ENCODE measurements at places on chromosomes 1 and 21.
A peak's percentile ranks its signal among the peaks of the same experiment; 100 is the strongest.

DNA sequence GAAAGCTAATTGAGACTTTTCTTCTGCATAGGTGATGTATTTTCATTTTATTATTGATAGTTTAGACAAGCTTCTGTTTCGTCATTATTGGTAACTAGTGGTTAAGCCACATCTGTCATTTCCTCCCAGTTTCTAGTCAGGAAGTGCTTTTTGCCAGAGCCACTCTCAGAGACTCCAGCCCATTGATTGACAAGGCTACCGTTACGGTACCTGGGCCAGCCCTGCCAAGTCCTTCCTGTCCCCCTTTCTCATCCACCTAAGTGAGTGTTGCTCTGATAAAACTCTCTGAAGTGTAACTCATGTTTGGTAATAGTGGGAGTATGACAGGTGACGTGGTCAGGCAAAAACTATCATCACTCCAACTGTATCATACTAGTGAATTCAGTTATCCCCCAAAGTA is 29.6 kb upstream of the AGL start:
- DNase-seq: no peak
- no peak overlapping the region for H3K4me3 ChIP-seq
- no peaks in the 10 kb centered on the region for H3K27me3 ChIP-seq
- H3K36me3 ChIP-seq: no peaks in the 10 kb centered on the region
- H3K4me1 ChIP-seq: no peaks in the 10 kb centered on the region

DNA sequence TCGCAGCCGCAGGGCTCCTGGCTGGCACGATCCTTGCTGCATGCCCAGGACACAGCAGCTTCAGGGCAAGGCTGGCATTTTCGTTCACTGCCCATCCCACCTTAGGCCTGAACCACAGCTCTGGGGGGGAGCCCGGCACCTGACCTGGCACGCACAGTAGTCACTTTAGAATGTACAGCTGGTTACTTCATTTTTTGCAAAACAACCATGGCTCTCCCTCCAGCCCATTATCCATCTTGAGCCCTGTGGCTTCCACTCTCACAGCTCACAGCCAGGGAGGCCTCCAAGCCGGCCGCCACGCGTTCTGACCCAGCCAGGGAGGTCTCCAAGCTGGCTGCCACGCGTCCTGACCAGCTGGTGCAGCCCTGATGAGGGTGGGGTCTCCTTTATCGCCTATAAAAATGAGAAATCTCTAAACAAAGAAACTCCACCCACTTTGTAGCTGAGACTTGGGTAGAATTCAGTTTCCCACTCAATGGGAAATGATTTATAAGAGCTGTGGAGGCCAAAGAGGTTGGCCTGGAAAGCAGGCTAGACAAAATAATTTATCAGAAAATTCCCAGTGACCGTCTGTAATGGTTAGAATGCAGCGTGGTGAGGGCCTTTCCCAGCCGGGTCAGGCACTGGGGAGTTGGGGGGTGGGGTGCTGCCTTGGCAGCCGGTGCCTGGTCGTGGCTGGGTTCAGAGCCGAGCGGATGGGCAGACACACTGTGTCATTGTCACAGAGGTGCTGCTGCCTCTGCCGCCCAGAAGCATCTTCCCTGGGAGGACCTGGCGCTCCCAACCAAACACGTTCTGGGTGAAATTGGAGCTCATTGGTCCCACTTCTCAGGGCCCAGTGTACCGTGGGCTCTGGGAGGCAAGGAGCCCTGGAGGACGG is 54.6 kb upstream of the ACTRT2 start:
- no peaks in the 10 kb centered on the region for H3K27me3 ChIP-seq
- no peak for DNase-seq
- no peaks in the 10 kb centered on the region for H3K4me1 ChIP-seq
- no peaks in the 10 kb centered on the region for H3K36me3 ChIP-seq
- H3K27ac ChIP-seq: no peak overlapping the region

DNA sequence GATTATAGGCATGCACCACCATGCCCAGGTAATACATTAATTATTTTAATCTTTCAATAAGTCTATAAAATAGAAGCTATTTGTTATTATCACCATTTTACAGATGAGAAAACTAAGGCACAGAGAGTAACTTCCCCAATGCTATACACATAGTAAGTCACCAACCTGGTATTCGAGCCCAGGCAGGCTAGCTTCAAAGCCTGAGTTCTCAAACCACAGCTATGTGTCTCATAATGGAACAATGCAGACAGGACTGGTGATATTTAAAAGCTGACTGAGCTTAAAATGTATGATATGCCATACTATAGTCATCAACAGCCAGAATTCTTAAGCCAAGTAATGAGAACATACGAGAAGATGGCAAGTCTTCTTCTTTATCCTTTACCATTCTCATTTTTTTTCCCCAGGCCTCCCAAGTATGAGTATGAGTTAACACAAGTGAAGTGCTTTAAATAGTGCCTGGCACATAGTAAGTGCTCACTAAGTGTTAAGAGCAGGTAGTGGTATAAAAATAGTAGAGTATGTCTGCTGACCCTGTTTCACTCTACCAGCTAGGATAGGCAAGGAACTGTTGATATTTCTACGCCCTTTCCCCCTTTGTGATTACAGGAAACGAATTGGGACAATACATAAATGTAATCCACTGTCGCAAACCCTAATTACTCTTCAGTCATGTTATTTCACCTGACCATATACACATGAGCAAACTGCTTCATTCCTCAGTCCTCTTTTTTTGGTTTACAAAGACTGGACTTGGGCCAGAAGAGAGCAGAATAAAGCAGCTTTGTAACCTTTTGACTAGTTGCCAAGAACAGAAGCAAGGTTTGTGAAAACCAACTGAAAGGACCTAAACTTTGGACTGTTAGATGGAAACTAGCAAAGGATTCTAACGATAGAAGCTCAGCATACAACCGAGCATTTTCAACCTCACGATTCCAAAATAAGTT is 9.5 kb downstream of the EYA3 start:
- H3K27ac ChIP-seq: peak overlapping the region; percentile 70
- H3K4me3 ChIP-seq: no peak overlapping the region
- no peak for DNase-seq
- H3K4me1 ChIP-seq: no peaks in the 10 kb centered on the region

DNA sequence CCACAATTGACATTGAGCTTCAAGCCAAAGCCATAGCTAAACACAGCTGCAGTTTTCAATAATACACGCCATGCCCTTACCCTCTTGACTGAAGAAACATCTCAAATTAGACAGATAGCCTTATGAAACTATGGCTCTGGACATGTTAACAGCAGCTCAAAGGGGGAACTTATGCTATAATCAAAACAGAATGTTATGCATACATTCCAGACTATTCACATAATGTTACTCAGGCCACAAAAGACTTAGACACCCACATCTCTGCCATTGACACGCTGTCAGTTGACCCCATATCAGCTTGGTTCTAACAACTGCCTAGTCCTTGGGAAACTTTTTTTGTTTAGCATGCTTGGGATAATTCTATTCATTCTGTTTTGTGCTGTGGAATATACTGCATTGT is 2.3 kb upstream of the NENF start:
- no peak overlapping the region for H3K4me3 ChIP-seq
- no peak overlapping the region for H3K27ac ChIP-seq
- no peaks in the 10 kb centered on the region for H3K36me3 ChIP-seq
- H3K27me3 ChIP-seq: no peaks in the 10 kb centered on the region

DNA sequence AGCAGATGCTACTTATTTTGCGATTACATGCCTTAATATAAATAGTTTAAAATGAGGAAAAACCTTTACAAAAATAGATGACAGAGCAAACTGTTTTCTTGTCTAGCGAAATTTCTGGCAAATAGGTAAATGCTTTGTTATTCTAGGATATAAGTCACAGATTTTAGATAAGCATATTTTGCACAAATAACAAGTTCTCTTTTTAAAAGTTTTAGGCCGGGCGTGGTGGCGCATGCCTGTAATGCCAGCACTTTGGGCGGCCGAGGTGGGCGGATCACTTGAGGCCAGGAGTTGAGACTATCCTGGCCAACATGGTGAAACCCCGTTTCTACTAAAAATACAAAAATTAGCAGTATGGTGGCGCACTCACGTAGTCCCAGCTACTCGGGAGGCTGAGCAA is 20.3 kb upstream of the ERRFI1 start:
- H3K27me3 ChIP-seq: no peaks in the 10 kb centered on the region
- H3K27ac ChIP-seq: no peak overlapping the region
- DNase-seq: no peak
- no peak overlapping the region for H3K4me3 ChIP-seq

GRCh38 chr1:156445789-156446263 is 54.7 kb downstream of the MEF2D start:
- peak; percentile 84 for DNase-seq
- H3K4me3 ChIP-seq: no peak overlapping the region
- H3K36me3 ChIP-seq: no peaks in the 10 kb centered on the region
- H3K27ac ChIP-seq: no peak overlapping the region
- peaks cover 5% of the 10 kb centered on the region for H3K27me3 ChIP-seq

- no peaks in the 10 kb centered on the region for H3K27me3 ChIP-seq
- no peaks in the 10 kb centered on the region for H3K4me1 ChIP-seq
- no peak for DNase-seq
- H3K36me3 ChIP-seq: no peaks in the 10 kb centered on the region
Observed at GRCh38 chr1:61757950-61758349, 15.7 kb downstream of the PATJ start.

DNA sequence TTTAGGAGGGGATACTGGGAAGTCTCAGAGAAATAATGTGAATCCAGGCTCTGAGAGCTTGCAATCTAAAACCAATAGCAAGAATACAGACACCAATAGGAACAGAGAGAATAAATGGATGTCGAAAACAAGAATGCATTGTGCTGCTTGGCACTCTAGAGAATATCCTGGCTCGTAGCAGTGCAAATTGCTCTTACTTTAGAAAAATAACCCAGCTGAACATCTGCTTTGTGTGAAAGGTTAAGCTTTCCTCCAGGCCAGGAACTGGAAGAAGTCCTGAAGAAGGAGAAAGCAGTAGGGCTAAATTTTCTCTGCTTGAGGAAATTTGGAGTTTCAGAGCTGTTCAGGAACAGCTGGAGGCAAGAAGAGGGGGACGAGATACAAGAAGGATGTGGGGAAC is 382.3 kb downstream of the HHIPL2 start:
- H3K4me3 ChIP-seq: no peak overlapping the region
- no peaks in the 10 kb centered on the region for H3K4me1 ChIP-seq
- no peaks in the 10 kb centered on the region for H3K27me3 ChIP-seq
- no peak for DNase-seq
- H3K27ac ChIP-seq: no peak overlapping the region
- no peaks in the 10 kb centered on the region for H3K36me3 ChIP-seq

DNA sequence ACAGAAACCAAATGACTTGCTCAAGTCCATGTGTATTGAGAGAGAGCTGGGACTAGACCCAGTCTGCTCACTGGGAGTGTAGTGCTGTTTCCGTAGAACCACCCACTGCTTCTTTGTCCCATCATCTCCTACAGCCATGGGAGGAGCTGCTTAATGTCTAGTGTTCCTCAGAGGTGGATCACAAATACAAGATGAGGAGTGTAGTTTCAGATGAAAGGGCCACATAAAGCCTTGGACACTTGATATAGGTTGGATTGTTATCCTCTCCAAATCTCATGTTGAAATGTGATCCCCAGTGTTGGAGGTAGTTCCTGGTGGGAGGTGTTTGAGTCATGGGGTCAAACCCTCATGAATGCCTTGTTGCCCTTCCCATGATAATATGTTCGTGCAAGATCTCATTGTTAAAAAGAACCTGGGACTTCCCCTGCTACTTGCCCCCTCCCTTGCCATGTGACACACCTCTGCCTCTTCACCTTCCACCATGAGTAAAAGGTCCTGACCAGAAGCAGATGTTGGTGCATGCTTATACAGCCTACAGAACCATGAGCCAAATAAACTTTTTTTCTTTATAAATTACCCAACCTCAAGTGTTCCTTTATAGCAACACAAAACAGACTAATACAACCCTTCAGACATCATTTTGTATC is 127.5 kb upstream of the DNAH14 start:
- H3K36me3 ChIP-seq: no peaks in the 10 kb centered on the region
- H3K4me3 ChIP-seq: no peak overlapping the region
- no peak for DNase-seq
- H3K27me3 ChIP-seq: no peaks in the 10 kb centered on the region
- H3K27ac ChIP-seq: no peak overlapping the region
- H3K4me1 ChIP-seq: no peaks in the 10 kb centered on the region

DNA sequence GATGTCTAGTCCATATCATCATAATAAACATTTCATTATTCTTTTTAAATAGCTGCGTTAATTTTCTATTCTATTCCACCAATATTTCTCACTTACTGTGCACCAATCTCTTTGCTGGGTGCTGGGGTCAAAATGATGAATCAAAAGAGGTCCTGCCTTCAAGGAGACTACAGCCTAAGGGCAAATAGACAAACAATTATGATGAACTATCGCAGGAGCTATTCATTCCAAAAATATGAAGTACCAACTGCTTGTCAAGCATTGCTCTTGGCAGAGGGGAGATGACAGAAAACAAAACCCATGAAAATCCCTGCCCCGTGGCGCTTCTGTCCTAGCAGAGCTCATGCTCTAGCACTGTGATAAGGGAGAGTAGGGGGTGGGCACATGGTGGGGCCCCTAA is 28.8 kb upstream of the SLC26A9 start:
- no peaks in the 10 kb centered on the region for H3K27me3 ChIP-seq
- no peak overlapping the region for H3K27ac ChIP-seq
- no peak for DNase-seq
- no peak overlapping the region for H3K4me3 ChIP-seq
- H3K36me3 ChIP-seq: no peaks in the 10 kb centered on the region

DNA sequence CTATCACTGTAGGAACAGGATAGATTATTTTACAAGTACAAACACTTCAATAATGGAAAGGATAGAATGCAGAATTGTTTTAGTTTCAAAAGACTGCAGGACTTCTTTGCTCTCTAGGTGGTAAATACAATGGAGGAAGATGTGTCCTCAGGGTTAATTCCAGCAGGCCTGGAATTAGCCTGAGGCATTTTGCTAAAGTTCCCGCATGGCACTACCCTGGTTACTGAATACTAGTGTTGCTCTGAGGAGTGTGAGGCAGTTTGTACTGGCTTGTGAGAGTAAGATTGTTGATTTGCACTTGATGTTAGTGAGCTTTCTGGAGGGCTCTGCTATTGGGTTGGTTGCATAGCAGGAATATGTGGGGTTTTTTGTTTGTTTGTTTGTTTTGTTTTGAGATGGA is 61.4 kb downstream of the FASLG start:
- H3K36me3 ChIP-seq: no peaks in the 10 kb centered on the region
- no peak overlapping the region for H3K4me3 ChIP-seq
- no peaks in the 10 kb centered on the region for H3K4me1 ChIP-seq
- no peak for DNase-seq
- H3K27ac ChIP-seq: no peak overlapping the region

- peaks cover 99% of the 10 kb centered on the region for H3K36me3 ChIP-seq
- DNase-seq: no peak
- H3K27ac ChIP-seq: peak overlapping the region; percentile 2
- H3K4me3 ChIP-seq: no peak overlapping the region
- no peaks in the 10 kb centered on the region for H3K27me3 ChIP-seq
Observed at GRCh38 chr1:12006167-12006921, 13.0 kb upstream of the MIIP start.

GRCh38 chr1:86503406-86504136 is 34.8 kb downstream of the CLCA1 start:
- H3K4me3 ChIP-seq: peak overlapping the region; percentile 28
- no peaks in the 10 kb centered on the region for H3K27me3 ChIP-seq
- DNase-seq: peak; percentile 76
- peak overlapping the region; percentile 76 for H3K27ac ChIP-seq
- H3K36me3 ChIP-seq: no peaks in the 10 kb centered on the region
- no peaks in the 10 kb centered on the region for H3K4me1 ChIP-seq

Measured in right atrium auricular region (tissue), 2 donors.